ENCODE measurements at places on chromosomes 1 and 21.

- no peak for DNase-seq
Measured at GRCh38 chr1:157429601-157430240, 122.6 kb downstream of the FCRL5 start.

DNA sequence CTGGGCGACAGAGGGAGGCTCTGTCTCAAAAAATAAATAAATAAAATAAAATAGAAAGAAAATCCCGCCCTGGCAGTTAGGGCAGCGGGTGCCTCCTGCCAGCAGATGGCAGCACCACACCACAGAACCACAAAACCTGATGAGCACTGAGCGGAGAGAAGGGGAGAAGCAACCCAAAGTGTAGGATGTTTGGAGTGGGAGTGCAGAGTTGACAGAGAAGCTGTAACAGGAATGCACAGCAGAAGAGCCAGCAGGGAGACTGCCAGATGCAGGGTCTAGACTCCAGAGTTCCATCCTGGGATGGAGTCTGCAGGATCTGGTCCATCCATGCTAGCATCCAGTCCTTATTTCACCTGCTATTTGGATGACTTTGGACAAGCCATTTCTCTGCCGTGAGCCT lies 29.7 kb upstream of the KIRREL1 start:
- peak; percentile 68 for DNase-seq

DNA sequence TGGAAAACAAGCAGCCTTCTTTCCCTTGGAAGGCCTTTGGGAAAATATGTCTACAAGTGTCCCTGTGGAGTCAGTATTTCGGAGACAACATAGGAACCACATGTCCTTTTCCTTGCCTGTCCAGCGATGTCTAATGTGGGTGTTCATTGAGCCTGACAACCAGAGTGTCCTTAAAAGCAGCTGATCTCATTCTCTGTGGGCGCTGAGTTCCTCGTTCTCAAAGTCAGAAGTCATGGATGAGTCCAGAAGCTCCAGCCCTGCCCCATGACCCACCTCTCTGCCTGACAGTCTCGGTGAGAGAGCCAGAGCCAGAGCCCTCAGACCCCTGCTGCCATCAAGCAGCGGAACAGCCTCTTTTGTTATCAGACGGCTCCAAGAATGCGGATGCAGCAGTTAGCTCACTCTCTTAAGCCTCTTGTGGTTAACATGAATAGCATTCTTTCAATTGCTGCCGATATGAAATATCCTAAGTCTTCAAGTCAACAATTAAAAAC lies 329.2 kb downstream of the TGFB2 start:
- no peak for DNase-seq

DNA sequence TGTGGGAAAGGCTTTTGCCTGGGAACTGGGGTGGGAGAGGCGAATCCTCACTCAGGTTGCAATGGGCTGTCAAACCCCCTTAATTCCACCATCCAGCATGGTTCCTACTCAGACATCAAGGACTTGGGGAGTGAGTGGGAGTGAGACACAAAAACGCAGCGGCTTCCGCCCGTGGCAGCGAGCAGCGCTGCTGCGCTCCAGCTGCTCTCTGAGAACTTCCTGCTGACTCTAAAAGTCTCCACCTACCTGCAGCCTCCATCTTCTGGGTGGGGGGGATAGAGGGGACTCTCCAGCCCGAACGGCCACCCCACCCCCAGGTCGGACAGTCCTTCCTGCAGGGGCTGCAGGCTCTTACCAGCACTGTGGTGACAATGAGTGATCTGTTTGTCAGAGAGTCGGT lies 184.4 kb downstream of the GRIK3 start:
- no peak for DNase-seq

DNA sequence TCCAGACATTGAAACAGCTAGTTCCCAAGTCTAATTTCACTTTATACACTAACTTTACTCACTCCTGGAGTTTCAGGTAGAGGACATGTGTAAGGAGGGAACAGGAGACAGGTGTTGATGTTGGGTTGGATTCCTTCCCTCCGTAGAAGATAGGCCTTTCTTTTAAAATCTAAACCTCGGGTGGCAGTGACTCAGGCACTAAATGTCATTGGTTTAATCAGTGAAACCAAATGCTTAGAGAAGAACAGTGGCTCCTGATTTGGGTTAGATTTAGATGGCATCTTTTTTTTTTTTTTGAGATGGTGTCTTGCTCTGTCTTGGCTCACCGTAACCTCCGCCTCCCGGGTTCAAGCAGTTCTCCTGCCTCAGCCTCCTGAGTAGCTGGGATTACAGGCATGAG lies 7.2 kb downstream of the CAP1 start:
- DNase-seq = no peak

- DNase-seq = no peak
Measured at GRCh38 chr1:78483903-78484302, 6.9 kb upstream of the PTGFR start.

DNA sequence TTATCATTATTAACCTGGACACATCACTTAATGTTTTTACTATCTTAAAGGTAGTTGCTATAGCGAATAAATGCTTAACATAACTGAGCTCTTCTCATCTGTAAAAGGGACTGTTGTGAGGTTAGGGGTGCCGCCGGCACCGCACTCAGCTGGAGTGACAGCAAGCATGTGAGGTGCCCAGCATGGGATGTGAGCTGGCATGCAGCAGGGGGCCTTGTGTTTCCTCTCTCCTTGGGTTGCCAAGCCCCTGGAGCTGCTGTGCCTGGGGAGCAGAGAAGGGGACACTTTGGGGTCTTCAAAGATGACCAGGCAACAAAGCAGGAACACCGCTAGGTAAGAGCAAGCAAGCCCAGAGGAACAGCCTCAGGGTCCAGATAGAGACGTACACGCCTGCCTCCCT lies 2.1 kb upstream of the ZC3H12A start:
- DNase-seq = no peak

DNA sequence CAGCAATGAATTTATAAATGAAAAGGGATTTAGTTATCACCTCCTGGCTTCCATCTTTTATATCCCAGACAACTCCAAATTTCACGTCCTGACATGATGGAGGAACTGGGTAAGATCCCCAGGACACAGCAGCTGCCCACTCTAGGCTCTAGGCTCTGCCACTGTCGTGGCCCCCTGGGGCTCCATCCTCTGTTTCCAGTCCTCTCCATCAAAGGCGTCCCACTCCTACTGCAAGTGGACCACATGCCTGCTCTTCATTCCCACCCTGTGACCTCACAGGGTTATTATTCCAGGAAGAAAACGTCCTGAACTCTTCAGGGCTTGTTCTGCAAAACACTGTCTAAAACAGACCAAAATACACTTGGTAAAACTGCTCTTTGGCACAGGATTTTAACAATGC lies 11.9 kb downstream of the URB1 start:
- DNase-seq = no peak
